Large intestine (tissue), 12 donors: ENCODE measurements at places on chromosomes 11 and 22. TPM values are rescaled to one million over a fixed set of nuclear protein-coding genes. Genes with fewer than 3 reads are reported as not detected.

Gene MIOX
- 0.60 TPM for polyA plus RNA-seq

Gene MICAL2
- 39.8 TPM for polyA plus RNA-seq

- no peak for DNase-seq
These were observed 95.6 kb downstream of the CD44 start for GRCh38 chr11:35234460-35235156.

DNA sequence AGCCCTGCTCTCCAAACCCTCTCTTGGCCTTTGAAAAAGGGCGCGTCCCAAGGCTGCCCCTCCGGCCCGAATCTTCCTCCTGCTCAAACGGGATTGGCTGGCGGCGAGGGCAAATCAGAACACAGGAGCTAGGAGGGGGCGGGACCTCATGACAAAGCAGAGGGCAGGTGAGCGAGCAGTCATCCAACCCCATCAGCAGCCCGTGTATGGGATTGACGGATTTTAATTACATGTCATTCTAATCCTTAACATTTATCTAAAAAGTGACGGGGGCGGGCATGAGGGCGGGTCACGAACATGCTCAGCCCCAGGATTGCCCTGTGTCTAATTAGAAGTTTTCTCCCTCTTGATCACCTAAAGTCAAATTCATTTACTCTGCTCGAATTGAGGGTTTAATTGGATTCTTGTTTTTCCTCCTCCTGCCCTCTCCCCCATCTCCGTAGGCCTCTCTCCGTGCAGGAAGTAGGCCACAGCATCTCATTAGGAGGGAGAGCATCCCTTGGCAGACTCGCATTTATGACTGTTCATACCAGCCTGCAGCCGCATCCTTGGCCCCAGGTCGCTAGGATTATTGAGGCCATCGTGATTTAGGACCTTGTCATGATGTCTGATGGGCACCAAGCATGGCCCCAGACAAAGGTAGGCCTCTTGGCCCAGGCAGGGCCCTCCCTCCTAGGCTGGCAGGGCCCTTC lies 147.1 kb downstream of the CHST1 start:
- no peak for DNase-seq
